ENCODE measurements at places on chromosomes 7 and 10.

DNA sequence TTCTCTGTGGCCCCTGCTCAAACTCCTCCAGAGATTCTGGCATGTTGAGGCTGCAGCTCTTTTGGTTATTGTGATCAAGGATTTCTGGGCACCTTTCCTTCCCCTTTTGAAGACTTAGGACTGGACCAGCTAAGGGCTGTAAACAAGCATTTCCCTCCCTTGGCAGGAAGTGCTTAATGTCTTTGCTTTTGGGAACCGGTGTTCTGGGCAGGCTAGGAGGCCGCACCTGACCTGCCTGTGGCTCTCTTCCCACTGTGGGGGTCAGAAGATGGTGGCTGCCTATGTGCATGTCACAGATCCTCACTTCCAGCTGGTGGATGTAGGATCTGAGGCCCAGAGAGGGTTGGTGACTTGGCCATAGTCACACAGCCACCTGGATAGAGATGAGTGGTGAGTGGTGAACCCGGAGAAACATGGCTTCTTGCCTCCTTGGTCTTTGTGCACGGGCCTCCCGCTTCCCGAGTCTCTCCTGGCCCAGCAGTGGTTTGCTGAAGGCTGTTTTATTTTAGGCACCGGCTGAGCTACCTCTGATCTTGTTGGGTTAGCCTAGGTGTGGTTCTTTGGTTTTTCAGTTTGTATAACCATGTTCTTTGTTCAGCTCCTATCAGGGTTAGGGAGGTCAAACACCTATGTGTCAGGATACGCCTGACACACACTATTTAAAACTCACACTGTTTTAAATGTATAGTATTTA, 82.0 kb downstream of the GRK5 start:
- DNase-seq, result no peak

GRCh38 chr7:22220941-22221340, 136.0 kb downstream of the RAPGEF5 start:
- no peak for DNase-seq

DNA sequence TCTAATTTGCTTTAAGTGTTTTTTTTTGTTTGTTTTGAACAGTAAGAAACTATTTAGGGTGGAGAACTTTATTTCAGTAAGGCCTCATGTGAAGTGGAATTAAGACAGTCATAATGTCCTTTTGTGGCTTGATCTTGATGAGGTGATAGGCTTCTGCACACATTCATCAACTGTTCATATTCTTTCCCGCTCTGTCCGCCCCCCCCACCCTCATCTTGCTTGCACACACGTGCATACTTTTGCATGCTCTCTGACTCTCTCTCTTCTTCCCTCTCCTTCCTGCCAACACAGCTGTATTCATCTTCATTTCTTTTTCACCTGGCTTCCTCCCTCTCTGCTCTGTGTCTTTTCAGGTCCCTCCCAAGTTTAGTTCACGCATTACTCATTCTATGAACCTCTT, 429.6 kb downstream of the AUTS2 start:
- DNase-seq, result no peak

- DNase-seq, result no peak
These were observed 107.9 kb upstream of the PPIF start for GRCh38 chr10:79239275-79239779.

- DNase-seq, result no peak
These were observed 4.4 kb upstream of the EN2 start for GRCh38 chr7:155453296-155454182.

DNA sequence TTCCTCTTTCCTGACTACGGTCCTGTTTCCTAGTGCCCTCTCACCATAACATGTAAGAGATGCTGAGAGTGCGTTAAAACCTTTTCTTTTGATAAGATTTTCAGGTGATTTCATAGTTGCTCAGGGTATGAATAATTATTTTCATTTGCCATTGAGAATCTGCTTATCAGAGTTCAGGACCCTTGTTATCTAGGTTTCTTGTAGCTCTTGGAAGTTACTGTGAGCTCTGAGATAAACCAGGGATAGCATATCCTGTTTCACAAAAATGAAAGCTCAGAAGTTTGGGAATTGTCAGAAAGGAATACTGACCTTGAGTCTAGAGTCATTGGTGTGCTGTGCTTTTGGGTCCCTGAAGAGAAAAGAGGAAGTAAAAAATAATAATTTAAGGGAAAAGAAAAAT, 76.8 kb upstream of the PRKG1 start:
- DNase-seq, result no peak

GRCh38 chr7:137717811-137718271, 128.9 kb downstream of the DGKI start:
- DNase-seq, result no peak

GRCh38 chr10:75868574-75868973, 437.1 kb downstream of the LRMDA start:
- no peak for DNase-seq

GRCh38 chr7:36600869-36601530, 123.3 kb downstream of the AOAH start:
- no peak for DNase-seq

DNA sequence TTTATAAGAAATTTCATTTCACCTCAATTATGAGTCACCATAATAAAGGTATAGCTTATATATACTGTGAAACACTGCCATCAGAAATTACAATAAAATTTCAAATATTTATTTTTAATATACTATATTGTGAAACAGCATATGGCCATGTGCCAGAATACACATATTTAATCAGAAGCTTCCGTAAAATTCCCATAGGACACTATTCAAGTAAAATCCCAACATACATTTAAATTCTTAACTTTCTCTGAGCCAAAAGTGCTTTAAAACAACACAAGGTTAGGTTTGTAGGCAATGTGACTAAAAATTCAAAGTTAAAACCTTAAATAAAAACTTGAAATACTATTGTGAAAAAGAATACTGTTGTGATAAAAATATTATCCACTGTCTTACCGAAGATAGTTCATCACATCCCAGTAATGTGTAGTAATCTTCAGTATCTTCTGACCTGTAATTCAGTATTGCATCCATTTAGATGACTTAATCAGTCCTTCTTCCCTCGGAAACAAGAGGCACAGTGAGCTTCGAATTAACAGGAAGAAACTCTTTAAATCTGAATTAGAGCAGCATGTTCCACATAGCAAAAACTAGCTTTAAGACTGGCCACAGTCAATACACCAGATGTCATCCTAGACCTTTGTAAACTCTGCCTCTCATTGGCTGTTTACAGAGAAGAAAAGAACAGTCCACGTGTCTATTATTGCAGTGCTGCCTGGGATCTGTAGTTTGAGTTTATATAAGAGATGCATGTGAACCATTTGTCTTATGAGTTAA, at the start of gene DNAJC12:
DNAJC12 (minus strand) TSS at position 648 of the 774 bp plus-strand sequence; CDS start at position 471, 177 bp downstream.
- DNase-seq, result peak; percentile 91

GRCh38 chr7:97576043-97576442, 155.8 kb upstream of the TAC1 start:
- DNase-seq, result no peak

DNA sequence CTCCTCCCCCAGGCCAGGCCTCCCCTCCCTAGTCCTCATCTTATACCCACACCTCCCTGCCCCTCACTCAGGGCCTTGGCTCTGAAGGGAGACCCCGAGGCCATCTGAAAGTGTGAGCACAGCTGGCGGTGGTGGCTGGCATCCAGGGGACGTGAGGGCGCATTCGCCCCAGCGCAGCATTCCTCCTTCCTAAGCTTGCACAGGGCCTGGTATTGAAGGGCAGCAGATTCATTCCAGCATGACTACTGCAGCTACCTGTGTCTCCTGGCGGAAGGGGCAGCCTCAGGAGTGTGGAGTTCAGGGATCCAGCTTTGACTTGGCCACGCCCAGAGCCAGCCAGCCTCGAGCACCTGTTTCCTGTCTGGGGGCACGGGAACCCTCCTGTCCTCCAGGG, 72.6 kb downstream of the PARP12 start:
- no peak for DNase-seq

DNA sequence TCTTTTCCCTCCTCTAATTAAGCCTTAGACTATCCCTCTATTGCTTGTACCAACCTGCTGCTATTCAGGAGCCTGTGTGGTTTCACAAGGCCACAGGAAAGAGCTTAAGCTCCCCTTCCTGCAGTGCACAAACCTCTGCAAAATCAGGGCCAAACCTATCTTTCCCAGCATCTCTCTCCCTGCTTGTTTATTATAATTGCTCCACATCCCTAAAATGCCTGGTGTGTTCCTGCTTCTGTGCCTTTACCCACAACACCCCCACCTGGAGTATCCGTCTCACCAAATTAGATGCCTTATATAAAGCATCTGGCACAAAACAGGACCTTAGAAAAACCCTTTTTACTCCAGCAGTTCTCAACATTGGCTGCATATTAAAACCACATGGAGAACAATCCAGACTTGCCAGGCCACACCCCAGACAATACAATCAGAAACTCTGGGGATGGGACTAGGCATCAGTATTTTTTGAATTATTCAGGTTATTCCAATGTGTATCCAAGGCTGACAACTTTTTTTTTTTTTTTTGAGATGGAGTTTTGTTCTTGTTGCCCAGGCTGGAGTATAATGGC, 16.7 kb downstream of the SEC31B start:
- no peak for DNase-seq

DNA sequence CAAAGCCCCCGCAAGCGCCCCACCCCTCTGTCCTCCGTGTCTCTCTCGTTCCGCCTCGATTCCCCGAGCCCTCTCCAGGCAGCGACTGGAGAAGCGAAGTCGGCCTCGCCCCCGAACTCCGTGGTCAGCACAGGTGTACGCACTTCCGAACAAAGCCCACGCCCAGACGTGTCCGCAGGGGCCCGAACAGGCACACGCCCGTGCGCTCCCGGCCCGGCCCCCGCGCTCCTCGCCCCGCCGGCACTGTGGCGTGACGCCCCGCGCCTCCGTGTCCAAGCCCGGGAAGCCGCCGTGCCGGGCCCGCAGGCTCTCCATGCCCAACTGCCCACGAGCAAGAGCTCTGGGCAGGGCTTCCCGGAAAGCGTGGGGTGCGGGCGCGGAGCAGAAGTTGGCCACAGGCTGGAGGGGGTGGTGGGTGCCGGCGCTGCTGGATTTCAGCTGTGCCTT, 662 bp downstream of the NRCAM start:
- peak; percentile 41 for DNase-seq

GRCh38 chr10:63266391-63267316, 133.5 kb downstream of the NRBF2 start:
- no peak for DNase-seq

DNA sequence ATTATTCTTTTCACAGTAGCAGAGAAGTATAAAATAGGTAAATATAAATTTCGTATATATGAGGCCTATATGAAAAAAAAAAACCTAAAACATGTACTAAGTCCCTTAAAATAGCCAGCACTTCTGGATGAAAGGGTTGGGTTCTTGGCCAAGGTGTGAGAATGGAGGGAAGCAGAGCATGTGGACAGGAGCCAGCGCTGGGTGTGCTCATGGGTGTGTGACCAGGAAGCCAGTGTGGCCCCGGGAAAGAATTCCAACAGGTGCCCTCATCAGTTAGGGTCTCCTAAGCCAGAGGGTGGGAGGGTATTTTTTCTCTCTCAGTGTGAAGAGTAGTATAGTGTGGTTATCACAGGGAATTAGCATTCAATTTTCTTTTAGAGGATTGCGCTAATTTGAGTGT, 401.9 kb upstream of the IGFBP3 start:
- no peak for DNase-seq

DNA sequence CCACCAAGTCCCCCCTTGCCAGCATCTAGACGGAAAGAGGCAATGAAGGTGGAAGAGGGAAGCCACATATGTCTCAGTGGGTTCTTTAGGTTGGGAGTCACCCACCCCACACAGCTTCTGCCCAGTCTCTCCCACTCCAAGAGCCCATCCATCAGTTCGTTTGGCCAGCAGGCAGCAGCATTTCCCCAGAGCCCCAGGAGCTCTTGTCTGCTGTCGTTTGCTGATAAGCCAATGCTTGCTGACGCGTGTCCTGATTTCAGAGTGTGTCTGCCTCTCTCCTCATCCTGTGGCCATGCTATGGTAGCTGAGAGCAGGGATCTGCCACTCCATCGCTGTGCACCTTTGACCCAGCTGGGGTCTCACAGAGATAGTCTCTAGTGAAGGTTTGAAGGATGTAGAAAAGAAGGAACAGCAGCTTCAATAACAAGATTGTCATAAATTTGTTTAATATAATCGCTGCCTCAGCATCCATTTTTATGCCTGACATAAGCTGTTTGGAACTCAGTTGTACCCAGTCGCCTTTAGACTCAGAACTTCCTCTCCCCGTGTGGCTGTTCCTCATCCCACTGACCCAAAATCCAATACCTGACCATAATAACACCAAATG, 39.4 kb upstream of the GDF10 start:
- DNase-seq, result peak; percentile 30

DNA sequence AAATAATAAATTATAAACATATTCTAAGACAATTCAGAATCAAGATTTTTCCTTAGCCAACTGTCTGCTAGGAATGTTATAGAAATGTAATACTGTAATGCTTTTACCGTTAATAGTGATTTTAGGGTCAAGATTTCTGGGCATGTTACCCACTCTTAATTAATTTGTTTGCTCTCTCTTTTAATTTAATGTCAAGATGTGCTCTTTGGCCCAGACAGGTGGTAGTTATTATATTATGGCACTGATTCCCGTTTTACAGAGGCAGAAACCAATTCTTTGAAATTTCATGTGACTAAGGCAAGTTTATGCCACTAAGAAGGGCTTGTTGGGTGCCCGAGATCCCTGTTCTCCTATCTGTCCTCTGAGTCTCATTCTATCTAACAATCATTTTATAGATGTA, 959 bp upstream of the FAM107B start:
- no peak for DNase-seq

GRCh38 chr10:95741807-95742467, 14.0 kb upstream of the ENTPD1 start:
- no peak for DNase-seq

DNA sequence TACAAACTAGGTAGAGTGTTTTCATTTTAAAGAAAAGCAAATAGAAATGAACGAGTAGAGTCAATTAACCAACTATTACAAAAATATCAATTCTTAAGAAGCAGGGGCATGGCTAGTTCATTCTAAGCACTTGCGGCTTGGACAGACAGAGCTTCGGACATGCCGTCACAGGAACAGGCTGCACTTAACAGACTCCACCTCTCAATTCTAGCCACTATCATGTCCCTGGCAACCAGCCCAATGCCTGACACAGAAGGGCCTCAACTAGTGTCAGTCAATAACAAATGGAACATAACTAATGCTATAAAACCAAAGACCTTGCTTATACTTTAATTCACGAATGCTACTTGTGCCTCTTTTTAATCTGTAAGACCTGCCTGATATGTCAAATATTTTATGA, 74.4 kb downstream of the TPK1 start:
- DNase-seq, result no peak

DNA sequence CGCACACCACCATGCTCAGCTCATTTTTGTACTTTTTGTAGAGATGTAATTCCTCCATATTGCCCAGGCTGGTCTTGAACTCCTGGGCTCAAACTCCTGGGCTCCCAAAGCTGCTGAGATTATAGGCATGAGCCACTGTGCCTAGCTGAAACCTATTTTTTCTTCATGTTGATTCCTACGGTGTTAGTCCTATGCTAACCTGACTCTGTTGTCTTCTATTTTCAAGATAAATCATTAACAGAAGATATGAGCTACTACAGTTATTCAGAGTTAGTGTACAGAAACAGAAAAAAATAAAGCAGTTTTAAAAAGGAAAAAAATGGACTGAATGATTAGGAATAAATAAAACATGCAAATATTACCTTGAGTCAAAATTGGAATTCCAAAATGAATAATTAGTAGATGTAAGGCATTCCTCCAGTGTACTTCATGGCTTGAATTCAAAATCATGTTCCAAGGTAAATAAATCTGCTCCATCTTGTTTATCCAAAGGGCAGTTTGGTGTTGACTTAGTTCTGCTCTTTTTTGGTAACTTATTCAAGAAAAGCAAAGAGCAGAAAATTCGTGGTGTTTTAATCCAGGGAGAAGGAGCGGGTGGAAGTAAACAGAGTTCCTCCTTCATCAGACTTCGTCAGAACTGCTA, 185.8 kb downstream of the CACNB2 start:
- no peak for DNase-seq

GRCh38 chr7:100130608-100131453, 4.1 kb downstream of the MBLAC1 start:
- DNase-seq, result peak; percentile 77
